ENCODE measurements at places on chromosomes 1 and 21. TPM values are rescaled to one million over a fixed set of nuclear protein-coding genes. Genes with fewer than 3 reads are reported as not detected.

- no peak for DNase-seq
Observed at GRCh38 chr1:55334160-55334559, 119.0 kb upstream of the USP24 start.

DNA sequence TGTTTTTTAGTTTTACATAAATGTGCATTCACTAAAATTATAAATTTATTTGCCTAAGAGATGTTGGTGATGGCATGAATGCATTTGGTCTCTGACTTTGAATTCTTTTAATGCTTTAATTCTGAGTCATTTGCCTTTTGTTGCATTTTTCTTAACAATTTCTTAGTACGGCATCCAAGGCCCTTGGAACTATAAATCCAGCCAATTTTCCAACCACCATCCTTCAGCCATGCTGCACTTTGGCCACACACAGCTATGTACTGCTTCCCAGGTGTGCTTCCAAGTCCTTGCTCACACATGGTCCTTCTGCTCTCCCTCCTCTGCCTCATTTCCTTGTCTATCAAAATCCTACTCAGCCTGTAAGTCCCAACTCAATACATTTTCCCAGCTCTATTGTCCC is 161.0 kb downstream of the DHRS3 start:
- DNase-seq = no peak

DNA sequence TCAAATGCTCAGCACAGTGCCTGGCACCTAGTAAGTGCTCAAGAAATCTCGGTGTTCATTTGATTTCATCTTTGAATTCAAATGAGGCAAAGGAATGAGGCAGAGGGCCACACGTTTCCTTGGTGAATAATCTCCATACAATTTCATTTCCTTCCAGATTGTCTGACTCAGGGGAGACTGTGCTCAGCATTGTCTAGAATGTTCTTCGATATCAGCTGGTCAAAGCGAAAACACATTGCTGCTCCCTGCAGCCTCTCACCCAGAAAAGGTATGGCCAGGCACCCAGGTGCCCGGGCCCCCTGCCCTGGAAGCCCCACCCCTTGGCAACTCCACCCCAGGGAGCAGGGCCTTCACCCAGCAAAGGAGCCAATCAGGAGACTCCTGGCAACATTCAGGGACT is 55.8 kb downstream of the FBXO2 start:
- no peak for DNase-seq

DNA sequence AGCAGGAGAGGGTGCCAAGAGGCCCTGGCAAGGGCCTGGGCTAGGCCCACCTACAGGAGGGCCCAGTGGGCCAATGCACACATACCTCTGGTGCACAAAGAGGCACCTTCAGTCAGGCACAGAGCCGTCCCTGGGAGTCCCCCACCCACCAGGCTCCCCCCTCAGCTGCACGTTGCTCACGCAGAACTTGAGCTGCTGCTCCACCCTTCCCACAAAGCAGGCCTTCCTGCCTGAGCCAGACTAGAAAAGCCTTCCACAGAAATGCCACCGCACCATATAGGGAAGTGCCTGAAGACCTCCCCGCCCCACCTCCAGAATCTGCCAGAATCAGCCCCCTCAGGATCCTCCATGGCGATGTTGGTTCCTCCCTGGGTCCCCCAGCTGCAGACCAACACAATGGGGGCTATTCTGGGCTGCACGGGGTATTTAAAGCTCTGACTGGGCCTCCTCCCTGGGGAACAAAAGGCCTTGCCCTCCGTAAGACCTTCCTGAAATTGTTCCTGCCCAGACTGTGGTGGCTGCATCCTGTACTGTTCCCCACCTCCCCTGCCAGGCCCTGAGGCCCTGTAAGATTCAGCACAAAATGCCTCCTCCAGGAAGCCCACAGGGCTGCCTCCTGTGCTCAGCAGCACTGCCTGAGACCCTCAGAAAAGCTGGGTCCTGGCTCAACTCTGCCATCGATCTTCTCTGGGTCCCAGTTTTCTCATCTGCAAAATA is 27.2 kb downstream of the HSPG2 start:
- DNase-seq = no peak

Gene NTMT2
- not detected for total RNA-seq

Gene NOC2L
- total RNA-seq = 65.3 TPM

Gene PROX1
- total RNA-seq = 28.7 TPM

Gene KAZN
- 79.4 TPM for total RNA-seq

All from dorsolateral prefrontal cortex (tissue), 122 donors.